ENCODE measurements at places on chromosomes 6 and 20. TPM values are rescaled to one million over a fixed set of nuclear protein-coding genes. Genes with fewer than 3 reads are reported as not detected.
A peak's percentile ranks its signal among the peaks of the same experiment; 100 is the strongest.

DNA sequence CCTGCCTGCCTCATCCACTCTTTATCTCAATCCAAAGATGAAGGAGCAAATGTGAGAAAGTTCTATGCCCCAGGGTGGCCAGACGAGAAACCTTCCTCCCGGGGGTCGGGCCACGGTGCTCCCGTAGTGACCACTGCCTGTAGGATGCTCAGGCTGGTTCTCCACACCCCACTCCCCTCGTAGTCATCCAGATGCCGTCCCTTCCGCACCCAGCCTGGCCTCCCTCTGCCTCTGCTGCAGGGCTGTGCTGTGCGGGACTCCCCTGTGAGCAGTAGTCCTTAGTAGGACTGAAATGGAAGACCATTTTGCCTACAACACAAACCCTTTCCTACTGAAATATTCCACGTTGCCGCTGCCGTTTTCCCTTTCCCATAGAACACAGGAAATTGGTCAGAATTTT, 2.0 kb downstream of the TMC2 start:
- no peak overlapping the region for H3K4me3 ChIP-seq
- H3K36me3 ChIP-seq, result no peaks in the 10 kb centered on the region
- peaks cover 38% of the 10 kb centered on the region for H3K27me3 ChIP-seq
- H3K4me1 ChIP-seq, result no peaks in the 10 kb centered on the region

GRCh38 chr6:422433-423054, 31.0 kb downstream of the IRF4 start:
- peaks cover 19% of the 10 kb centered on the region for H3K4me1 ChIP-seq
- peak; percentile 77 for DNase-seq
- H3K4me3 ChIP-seq, result no peak overlapping the region
- H3K27me3 ChIP-seq, result no peaks in the 10 kb centered on the region
- peaks cover 12% of the 10 kb centered on the region for H3K36me3 ChIP-seq

GRCh38 chr6:100134703-100135102, 140.7 kb upstream of the MCHR2 start:
- peaks cover 16% of the 10 kb centered on the region for H3K36me3 ChIP-seq
- H3K4me3 ChIP-seq, result no peak overlapping the region
- no peak for DNase-seq
- H3K4me1 ChIP-seq, result peaks cover 26% of the 10 kb centered on the region
- H3K27ac ChIP-seq, result no peak overlapping the region

DNA sequence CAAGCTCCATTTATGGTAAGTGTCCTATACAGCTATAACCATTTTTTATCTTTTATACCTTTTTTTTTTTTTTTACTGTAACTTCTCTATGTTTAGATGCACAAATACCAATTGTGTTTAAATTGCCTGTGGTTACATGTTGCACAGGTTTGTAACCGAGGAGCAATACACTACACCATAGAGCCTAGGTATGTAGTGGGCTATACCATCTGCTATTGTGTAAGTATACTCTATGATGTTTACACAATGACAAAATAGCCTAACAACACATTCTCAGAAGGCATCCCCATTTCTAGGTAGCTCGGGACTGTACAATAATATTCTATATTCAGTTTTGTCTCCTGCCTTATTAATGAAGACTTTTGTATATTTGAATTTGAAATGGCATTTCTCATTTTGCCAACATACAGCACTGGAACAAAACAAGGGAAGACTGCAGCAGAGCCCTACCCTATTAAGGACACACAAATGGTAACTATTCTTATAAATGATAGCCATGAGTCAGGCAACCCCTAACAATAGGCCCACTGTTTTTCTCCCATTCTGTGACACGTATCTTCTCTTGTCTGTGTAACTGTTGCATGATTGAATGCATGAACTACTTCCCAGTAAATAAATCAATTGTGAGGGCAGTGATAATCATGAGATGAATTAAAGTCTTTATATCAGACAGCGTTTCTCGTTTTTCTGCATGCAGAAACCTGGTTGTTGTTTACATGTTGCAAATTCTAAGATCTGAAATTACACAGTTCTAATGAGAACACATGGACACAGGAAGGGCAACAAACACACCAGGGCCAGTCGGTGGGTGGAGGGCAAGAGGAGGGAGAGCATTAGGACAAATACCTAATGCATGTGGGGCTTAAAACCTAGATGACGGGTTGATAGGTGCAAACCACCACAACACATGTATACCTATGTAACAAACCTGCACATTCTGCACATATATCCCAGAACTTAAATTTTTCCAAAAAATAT, 173.9 kb downstream of the EPM2A start:
- no peak for DNase-seq
- H3K27me3 ChIP-seq, result no peaks in the 10 kb centered on the region
- H3K36me3 ChIP-seq, result no peaks in the 10 kb centered on the region
- no peak overlapping the region for H3K27ac ChIP-seq
- no peaks in the 10 kb centered on the region for H3K4me1 ChIP-seq
- no peak overlapping the region for H3K4me3 ChIP-seq

DNA sequence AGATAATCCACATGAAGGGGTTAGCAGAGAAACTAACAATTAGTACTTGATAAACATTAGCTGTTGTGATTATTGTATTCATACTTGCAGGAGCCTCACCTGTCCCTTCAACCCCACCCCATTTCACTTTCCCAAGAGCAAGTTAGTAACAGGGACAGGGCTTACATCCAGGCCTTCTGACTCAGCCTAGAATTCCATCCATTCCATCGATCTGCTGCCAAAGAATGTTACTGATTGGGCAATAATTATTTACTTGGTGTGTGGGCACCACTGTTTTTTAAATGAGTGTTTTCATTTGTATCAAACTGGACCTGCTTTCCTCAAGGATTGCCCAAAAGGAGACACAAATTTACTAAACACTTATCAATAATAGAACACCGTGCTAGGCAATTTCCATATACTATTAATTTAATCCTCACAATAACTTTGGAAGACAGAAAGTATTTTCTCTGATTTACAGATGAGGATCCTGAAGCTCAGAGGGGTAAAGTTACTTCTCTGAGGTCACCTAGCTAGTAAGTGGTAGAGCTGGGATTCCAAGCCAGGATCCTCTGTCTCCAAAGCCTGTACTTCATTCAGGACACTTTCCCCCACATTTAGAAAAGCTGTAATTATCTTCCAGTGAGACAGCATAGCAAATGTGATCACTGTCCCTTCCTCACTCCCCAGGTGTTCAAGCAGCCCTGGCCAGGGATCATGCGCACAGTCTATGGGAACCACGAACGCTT, 32.8 kb downstream of the GSS start:
- no peak for DNase-seq
- H3K4me1 ChIP-seq, result peaks cover 53% of the 10 kb centered on the region
- H3K36me3 ChIP-seq, result peaks cover 57% of the 10 kb centered on the region

The ANGPT4 gene
- total RNA-seq, result not detected

The MEI4 gene
- not detected for total RNA-seq
